ENCODE measurements at places on chromosomes 5 and 9.

DNA sequence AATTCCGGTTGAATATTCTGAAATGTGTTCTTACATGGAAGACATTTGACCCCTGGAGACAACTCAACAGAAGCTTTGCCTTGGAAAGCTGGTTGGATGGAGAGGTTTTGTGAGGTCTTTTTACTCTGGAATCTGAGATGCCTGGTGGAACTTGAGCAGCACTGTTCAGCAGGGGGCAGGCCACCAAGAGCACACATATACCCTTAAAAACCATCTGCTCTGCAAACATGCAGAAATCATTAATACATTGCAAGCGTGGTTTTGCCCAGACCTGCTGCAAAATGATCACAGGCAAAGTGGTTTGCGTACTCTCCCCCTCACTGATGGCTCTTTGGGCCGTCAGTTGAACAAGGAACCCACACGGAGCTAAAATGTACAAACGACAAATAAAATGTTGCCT, 32.8 kb upstream of the DAP start:
- DNase-seq, result no peak

DNA sequence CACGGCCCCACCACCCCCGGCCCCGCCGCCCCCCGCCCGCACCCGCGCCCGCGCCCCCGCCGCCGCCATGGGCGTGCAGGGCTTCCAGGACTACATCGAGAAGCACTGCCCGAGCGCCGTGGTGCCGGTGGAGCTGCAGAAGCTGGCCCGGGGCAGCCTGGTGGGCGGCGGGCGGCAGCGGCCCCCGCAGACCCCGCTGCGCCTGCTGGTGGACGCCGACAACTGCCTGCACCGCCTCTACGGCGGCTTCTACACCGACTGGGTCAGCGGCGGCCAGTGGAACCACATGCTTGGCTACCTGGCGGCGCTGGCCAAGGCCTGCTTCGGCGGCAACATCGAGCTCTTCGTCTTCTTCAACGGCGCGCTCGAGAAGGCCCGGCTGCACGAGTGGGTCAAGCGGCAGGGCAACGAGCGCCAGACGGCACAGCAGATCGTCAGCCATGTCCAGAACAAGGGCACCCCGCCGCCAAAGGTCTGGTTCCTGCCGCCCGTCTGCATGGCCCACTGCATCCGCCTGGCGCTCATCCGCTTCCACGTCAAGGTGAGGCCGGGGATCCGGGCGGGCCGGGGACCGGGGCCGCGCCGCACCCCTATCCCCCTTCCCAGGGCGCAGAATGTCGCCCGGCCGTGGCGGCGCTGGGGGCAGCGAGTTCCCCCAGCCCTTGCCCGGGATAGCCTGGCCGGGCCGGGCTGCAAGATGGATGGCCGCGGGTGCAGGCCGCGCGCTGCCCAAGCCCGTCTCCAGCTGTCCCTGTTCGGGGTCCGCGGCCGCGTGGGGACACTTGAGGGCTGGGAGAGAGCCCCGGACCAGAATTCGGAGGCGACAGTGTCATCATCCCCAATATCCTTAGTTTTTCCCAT, 594 bp downstream of the FAM120A start:
- no peak for DNase-seq

- no peak for DNase-seq
Measured at GRCh38 chr9:133770076-133770777, 32.1 kb upstream of the SARDH start.

DNA sequence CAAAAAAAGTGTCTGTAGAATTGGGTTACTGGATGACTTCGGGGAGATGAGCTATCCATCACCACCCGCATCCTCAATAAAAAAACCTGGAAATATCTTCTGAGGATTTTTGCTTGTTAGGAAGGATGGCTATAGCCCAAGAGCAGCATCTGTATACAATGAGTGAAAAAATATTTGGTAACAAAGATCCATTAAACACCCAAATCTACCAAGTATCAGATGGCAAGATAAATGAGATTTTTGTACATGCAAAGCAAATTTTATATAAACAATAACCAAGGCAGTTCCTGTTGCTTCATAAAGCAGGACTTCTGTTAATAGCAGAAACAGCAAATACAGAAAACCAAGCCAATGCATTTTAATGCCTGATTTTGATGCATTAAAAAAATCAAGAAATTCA, 166.6 kb downstream of the SLC28A3 start:
- DNase-seq, result no peak

DNA sequence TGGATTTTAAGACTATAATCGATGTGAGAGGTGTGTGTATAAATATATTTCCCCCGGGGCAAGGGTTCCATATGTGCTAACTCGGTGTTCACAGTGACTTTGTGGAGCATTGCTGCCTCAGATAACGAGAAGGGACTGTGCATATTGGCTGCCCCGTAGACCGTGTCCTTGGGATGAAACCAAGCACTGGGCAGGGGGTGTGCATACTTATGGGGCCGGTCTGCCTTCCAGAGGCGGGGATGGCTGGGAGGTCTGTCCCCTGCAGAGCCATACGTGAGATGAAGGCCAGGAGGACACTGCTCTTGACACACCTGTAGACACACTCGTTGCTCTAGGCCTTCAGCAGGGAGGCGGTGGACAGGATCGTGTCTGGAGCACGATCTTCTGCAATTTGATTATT, 56.0 kb upstream of the ZNF354A start:
- no peak for DNase-seq

DNA sequence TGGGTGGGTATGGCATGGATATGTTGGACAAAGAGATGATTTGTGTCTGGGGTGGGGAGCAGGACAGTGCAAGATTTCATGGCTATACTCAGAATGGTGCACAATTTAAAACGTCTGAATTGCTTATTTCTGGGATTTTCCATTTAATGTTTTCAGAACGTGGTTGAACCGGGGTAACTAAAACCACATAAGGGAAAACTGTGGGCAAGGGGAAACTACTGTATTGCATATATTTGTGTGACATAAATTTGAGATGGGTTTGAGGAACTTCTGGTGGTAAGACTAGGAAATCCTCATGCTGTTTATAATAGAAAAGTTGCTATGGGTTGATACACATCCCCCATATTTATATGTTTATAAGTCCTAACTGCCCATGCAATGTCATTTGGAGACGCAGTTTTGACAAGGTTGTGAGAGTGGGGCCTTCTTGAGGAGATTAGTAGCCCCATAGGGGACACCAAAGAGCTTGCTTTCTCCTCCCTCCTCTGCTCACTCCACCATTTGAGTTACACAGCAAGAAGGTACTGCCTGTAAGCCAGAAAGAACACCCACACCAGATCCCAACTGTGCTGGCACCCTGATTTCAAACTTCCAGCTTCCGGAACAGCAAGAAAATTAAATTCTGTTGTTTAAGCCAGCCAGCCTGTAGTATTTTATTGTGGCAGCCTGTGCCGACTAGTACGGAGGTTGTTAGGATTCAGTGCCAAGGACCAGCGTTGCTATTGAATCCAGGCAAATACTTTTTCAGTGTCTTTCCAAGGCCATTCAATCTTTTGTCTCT, 2118.9 kb downstream of the MAT2B start:
- no peak for DNase-seq

- DNase-seq, result no peak
Measured at GRCh38 chr5:94103514-94104245, 362.3 kb upstream of the POU5F2 start.

DNA sequence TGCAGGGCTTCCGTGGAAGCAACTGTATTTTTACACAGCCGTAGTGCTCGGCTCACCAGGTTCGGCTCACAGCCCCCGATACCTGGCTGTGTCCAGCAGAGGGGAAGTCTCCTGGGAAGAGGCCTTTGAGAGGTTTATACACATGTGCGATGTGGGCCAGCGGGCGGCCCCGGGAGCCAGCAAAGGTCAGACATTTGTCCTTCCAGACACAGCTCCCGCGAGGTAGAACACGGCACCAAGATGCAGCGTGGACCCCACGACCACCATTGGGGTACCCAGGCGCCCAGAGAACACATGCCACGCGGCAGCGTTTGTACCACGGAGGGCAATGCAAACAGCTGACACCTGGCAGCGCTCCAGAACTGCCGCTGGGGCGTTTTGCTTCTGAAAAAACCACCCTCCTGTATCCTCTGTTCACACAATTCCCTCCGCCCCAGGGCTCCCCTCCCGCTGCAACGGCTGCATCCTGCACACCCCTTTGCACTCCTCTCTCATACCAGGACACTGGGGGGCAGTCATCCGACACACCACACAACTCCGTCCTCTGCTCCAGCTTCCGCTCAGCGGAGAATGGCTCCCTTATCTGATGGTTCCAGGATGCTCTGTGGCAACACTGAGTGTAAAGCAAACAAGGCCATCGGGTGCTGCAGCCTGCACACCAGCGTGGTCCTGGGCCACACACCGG, 235.3 kb downstream of the SYK start:
- DNase-seq, result peak; percentile 87

- no peak for DNase-seq
Measured at GRCh38 chr9:77968506-77968905, 63.1 kb downstream of the GNAQ start.

DNA sequence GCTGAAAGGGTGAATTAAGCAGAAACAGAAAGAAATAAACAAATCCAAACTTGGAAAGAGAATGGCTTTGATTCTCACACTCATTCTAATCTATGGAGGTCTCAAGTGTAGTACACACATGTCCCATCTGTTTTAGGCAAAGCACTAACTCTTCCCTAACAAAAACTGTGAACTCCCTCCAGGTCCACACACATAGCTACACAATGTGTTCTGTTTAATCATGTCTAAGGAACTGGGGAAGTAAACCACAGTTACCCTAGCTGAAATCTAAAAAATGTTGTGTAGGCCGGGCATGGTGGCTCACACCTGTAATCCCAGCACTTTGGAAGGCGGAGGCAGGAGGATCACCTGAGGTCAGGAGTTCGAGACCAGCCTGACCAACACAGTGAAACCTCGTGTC, 118.7 kb upstream of the FST start:
- no peak for DNase-seq

- no peak for DNase-seq
Measured at GRCh38 chr5:76041863-76042262, 41.3 kb upstream of the SV2C start.

- no peak for DNase-seq
Measured at GRCh38 chr5:115542086-115542485, 2.5 kb downstream of the FEM1C start.

GRCh38 chr5:171999877-172000276, 6.6 kb downstream of the FBXW11 start:
- peak; percentile 12 for DNase-seq

DNA sequence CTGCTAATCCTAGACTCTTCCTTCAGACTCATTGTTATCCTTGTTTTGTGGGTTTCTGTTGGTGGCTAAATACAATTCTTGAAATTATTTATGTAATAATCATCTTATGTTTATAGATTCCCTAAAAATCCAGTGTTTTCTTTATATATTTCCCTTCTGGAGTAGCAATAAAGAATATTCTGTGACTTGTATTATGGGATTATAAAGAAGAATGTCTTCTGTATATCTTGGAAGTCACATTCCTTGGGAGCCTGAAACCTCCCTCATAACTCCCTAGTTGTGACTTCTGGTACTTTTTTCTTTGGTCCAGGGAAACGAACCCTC, 356.1 kb downstream of the TMEM167A start:
- no peak for DNase-seq

DNA sequence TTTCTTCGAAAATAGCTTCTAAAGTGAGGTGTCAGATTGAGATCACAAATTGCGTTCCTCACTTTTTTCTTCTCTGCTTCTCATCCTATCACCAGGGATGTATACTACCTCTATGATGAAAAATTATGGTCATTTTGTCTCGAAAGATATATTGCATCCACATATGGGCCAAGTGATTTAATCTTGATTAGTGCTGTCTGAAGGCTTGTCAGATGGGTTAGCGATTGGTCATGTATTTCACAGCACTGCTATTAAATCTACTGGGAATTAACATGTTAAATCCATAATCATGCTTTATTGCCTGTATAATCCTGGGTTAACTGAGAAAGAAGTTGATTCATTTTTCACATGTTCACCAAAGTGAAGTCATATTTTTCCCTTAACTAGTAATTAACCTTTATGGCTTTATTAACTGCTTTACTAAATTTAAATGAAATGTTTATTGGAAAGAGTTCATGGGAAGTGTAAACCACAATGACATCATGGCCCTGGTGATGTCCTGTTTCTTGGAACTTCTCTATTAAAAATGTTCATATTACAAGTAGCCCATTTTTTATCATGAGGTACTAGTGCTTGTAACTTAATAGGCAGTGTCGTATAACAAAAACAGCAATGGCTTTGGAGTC, 193.3 kb downstream of the SMC2 start:
- no peak for DNase-seq

DNA sequence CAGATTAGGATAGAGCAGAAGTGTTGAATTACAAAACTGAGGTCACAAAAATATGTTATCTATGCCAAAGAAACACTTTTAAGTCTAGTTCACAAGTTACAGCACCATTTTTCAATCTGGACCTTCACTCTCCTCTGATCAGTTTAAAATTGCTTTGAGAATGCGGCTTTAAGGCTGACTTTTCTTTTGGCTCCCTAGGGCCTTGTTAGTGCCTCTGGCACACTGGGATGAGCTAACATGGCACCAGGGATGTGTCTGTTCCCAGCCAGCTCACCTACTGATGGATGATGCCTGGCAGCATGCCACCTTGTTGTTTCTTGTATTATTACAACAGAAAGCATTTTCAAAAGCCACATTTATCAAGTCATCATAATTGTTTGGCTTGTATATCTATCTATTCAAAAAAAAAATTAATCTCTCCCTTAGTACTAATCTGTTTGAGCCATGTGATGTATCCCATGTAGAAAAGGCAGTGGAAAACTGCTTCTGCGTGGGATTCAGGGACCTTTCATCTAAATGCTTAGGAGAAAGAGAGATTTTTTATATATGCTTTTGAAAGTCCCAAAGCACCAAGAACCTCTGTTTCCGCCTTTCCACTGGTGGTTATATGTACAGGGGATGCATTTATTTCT, 46.6 kb downstream of the ADAMTSL1 start:
- no peak for DNase-seq

GRCh38 chr9:98010445-98010844, 27.3 kb downstream of the ANP32B start:
- DNase-seq, result no peak

- DNase-seq, result no peak
Measured at GRCh38 chr5:132787076-132787475, 10.0 kb upstream of the SEPTIN8 start.

DNA sequence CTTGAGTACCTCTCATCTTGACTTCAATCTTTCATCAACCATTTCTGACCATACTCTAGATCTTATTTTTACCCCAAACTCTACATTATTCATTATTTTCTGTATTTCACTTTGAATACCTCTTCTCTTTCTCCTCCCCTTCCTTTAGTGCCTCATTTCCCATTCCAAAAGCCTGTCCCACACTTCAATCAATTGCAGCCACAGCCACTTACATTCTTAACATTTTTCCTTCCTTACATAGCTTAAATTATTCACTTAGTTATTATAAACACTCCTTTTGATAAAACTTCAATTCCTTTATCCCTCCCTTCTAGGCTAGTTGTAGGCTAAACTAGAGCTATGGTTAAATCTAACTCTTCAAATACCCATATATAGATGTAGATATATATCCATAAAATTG, 344.0 kb downstream of the PRR16 start:
- DNase-seq, result no peak

DNA sequence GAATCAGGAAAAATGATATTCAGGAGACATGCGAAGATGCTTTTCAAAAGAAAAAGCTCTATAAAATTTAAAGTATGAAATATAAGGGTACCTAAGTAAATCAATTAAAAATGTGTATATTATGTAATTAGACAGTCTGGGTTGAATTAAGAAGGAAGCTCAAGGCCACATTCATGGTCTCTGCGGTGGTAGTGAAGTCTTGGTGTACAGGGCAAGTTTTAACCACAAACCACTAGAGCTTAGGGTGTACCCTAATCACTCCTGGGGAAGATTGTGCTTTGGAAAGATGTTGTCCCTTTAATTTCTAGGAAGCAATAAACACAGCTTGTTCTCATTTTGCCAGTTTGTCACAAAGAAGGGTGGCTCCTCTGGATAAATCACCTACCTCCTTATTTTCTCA, 287.2 kb upstream of the ZNF608 start:
- no peak for DNase-seq
